ENCODE measurements at places on chromosomes 5 and 9. TPM values are rescaled to one million over a fixed set of nuclear protein-coding genes. Genes with fewer than 3 reads are reported as not detected.

C9 gene
- 0.57 TPM for total RNA-seq

SPATA31C1 gene
- total RNA-seq, result not detected

SPOCK1 gene
- 1.6 TPM for total RNA-seq

CD72 gene
- not detected for total RNA-seq

C5orf58 gene
- not detected for total RNA-seq

PHF24 gene
- not detected for total RNA-seq

CCNO gene
- total RNA-seq, result 0.16 TPM

ANKRD18B gene
- total RNA-seq, result 0.49 TPM

PPP3R2 gene
- total RNA-seq, result not detected

SURF6 gene
- 5.7 TPM for total RNA-seq

FREM1 gene
- not detected for total RNA-seq

RFESD gene
- 0.97 TPM for total RNA-seq

Data from bladder microvascular endothelial cell (primary cell).